ENCODE measurements at places on chromosomes 11 and 22.

- DNase-seq, result no peak
These were observed 1.3 kb upstream of the NADSYN1 start for GRCh38 chr11:71451596-71452198.

GRCh38 chr11:111632516-111633220 lies 30.4 kb downstream of the SIK2 start:
- no peak for DNase-seq

- no peak for DNase-seq
These were observed 102.5 kb downstream of the KIAA1671 start for GRCh38 chr22:25054943-25055511.

- DNase-seq, result no peak
These were observed 45.3 kb upstream of the CD5 start for GRCh38 chr11:61056981-61057380.
